NCI-H526 treated with DMSO at 0.1 percent for 48 hours (cell line): ENCODE measurements at places on chromosomes 12 and 14.

DNA sequence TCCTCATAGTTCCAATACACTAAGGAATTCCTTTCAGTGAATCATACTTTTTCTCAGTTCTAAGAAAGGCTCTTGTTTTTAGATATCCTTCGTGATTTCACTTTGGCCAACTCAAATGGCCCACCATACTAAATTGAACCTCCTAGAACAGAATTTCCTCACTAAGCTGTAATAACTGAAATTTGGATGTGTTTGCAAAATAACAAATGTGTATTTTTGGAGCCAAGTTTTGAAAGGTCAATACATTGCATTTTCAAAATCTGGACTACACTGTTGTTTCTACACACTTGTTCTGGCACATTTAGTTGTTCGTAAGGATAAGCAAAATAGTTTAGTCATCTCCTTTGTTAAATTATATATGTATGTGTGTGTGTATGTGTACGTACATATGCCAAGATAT, 439.0 kb upstream of the STXBP6 start:
- DNase-seq = no peak

DNA sequence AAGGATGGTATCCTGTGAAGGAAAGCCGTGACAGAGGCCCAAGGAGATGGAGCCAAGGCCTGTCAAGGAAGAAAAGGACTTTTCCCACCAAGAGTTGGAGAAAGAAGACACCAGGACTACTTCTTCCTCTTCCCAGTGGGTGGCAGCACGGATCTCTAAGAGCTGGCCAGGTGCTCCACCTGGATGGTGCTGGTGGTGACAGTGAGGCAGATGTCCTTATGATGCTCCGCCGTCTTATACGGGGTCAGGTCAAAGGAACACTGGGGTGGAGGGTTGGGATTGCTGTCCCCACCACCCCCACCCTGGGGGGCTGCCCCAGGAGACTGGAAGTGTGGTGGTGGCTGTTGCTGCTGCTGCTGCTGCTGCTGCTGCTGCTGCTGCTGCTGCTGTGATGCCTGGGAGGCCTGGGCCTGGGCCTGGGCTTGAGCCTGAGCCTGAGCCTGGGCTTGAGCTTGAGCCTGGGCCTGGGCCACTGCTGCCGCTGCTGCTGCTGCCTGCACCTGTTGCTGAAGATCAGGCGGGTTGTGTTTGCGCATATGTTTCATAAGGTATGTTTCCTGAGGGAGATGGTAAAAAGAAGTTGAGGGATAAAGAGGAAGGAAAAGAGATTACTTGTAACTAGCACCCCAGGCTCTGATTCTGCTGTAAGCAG, 4.8 kb upstream of the ING4 start:
- peak; percentile 25 for DNase-seq

GRCh38 chr12:107679336-107679735, 6.3 kb upstream of the PWP1 start:
- no peak for DNase-seq

DNA sequence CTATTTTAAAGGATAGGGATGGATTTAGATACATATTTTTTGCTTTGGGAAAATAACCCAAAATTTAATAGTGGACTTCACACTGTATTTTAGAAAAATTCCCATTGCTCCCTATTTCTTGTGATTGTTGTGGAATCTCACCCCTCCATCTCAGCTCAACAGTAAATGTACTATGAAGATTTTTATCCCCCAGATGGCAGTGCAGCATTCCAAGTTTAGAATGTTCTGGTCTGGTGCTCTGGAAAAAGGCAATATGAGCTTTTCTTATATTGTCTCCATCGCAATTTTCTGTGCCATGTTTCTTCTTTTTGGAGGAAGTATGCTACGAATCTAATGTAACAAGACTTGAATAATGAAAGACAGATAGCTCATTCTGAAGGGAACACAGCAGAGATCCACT, 471.7 kb upstream of the SYT1 start:
- no peak for DNase-seq

- no peak for DNase-seq
Observed at GRCh38 chr14:69356903-69357543, 41.1 kb downstream of the ERH start.

GRCh38 chr12:31203261-31203660, 122.7 kb downstream of the SINHCAF start:
- DNase-seq = no peak

DNA sequence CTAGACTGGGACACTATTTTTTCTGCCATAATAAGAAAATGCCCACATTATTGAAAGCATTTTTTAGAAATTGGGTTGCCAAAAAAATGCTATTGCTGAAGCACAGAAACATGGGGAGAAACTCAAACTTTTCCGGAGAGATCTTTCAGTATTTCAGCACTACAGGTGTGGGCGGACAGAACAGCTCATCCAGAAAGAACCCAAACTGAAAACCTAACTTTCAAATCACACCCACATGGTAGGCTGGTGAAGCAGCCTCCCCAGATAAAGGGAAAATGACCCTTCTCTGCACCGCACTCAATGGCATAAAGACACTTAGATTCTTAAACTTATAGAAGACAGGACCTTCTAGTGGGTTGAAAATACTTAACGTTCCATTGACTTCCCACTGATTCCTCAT, 62.3 kb upstream of the TMPO start:
- DNase-seq = no peak

- DNase-seq = peak; percentile 91
Observed at GRCh38 chr12:9388379-9388778, 180.2 kb upstream of the PZP start.

- DNase-seq = no peak
Observed at GRCh38 chr14:75504411-75504810, 17.9 kb upstream of the BATF start.

DNA sequence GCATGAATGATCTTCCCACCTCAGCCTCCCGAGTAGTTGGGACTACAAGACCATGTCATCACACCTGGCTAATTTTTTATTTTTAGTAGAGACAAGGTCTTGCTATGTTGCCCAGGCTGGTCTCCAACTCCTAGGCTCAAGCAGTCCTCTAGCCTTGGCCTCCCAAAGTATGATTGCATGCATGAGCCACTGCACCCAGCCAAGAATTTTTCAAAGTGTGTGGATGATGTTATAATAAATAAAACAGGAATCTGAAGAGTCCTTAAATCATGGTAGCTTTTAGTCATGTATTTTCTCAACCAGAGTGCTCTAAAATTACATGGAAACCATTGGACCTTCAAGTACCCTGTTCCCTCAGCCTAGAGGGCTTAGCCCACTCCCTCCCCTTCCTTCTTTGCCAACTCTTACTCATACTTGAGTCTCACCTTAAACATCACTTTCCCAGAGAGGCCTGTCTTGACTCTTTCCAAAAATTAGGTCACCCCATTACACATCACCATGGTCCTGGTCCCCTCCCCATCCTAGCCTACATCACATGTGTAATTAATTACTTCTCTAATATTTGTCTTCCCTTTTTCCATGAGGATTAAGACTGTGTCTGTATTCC, 52.2 kb upstream of the BICDL1 start:
- DNase-seq = no peak

DNA sequence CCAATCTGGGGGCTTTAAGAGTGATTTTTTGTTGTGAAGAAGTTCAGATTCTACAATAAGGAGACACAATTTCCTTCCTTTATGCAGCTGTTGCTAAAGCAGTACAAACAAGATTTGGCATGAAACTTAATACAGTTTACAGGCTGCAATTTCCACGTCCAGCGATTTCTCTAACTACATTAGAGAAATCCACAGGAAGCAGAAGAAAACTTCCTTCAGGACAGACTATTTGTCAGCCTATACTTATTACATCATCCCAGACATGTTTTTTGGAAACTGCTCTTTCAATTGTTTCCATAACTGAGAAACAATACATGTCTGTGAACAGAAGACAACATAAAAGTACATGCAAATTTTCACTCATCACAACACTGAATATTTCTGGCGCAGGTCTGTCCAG, 204.3 kb downstream of the TTC7B start:
- no peak for DNase-seq
